Natural killer cell treated with Interleukin-12 subunit alpha and Interleukin-12 subunit beta and Interleukin-15 and Interleukin-18, amount 100 ng/mL, for 72 hours (primary cell): ENCODE measurements at places on chromosomes 3 and 15.

DNA sequence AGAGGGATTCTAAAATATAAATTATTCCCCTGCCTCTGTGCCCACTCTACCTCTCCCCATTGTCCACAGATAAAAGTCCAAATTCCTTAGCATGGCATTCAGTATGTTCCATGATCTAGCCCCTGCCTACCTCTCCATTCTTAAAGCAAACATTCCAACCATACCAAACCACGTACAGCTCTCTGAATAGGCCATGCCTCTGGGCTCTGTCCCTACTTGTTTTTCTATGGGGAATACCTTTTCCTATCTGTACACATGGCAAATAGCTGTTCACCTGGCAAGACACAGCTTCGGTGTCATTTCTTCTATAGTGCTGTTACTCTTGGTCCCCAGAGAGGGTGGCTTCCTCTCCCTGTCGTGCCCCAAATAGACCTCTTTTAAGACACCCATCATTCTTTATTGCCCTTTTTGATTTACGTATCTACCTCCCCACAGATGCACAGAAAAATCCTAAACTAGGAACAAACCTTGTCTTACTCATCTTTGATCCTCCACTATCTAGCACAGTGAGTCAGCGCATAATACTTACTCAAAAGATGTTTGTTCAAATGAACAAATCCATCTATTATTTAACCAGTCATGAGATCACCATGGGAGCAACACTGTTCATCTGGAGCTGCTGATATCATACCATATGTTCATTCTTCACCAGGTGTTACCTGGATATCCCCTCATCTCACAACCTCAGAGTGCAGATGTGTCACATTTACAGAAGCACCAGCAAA, 329.8 kb downstream of the THSD4 start:
- no peak for DNase-seq

GRCh38 chr3:72760225-72760624, 88.0 kb downstream of the SHQ1 start:
- no peak for DNase-seq

DNA sequence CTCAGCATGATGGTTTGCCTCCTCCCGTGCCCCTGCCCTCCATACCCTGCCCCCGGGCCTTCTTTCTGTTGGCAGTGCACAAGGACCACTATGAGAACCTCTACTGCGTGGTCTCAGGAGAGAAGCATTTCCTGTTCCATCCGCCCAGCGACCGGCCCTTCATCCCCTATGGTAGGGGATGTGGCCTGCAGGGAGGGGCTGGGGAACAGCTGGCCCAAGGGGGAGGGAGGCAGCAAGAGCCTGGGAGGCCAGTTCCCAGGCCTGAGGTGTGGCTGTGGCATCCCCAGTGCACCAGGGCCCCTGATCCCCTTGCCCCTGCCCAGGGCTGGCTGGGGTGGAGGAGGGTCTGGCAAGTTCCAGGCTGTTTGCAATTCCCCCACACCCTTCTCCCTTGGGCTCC, 2.6 kb upstream of the PLA2G4B start:
- no peak for DNase-seq

DNA sequence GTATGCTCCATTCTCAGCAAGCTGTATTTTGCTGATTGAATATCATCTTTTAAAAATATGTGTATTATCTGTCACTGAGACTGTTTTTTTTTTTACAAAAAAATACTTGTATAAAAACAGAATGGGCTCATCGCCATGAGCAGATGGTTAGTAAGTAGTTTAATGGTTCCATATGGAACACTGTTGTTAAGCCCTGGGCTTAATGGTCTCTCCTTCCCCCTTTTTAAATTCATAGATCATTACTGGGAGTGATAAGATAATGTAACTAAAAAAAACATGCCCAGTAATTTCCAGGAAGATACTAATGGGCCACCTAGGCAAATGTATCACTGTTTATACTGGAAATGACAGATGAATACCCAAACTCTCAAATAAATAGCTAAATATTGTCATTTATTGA, 95.3 kb upstream of the TPRG1 start:
- no peak for DNase-seq

GRCh38 chr15:87461631-87462030, 794.9 kb downstream of the NTRK3 start:
- DNase-seq: no peak
